Esophagus muscularis mucosa (tissue), 4 donors: ENCODE measurements at places on chromosomes 2 and 18. TPM values are rescaled to one million over a fixed set of nuclear protein-coding genes. Genes with fewer than 3 reads are reported as not detected.

Gene ERFE
- 0.39 TPM for total RNA-seq

DNA sequence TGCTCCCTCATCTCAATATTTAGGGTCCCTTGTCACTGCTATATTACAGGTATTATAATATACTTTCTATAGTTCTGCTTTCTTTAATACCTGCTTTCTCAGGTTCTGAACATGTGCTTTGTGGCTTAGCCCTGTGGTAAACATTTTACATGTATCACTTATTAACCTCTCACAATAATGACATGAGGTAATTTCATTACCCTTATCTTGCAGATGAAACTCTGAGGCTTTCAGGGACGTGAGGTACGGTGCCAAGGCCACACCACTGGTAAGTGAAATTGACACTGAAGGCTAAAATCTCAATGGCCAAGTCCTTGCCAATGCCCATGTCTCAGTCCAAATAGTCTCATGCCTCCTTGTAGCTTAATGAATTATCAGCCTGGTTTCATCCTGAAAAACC is 21.7 kb downstream of the LINC00305 start:
- DNase-seq, result no peak

Gene DUSP2
- total RNA-seq, result 1.1 TPM

DNA sequence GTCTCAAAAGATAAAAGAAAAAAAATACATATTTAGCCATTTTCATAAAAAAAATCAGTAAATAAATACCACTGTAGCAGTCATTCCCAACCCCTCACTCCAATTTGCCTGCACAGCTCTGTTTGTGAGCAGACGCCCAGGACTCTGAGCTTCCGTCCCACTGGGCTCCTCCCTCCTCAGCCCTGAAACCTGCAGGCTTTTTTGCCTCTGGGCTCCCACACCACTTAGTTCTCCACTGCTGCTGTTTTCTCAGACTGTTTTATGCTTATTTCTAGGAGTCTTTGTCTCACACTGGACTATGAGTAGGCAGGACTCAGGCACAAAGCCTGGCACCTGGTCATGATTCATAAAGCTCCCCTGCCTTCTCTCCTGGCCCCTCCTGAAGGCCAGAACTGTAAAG is 6.1 kb upstream of the CXCR1 start:
- no peak for DNase-seq

Gene TMEM17
- 3.8 TPM for total RNA-seq

GRCh38 chr2:31874071-31874470 is 136.7 kb downstream of the MEMO1 start:
- DNase-seq, result no peak

Gene BMP10
- total RNA-seq, result not detected

Gene PLGLB2
- total RNA-seq, result 0.98 TPM

DNA sequence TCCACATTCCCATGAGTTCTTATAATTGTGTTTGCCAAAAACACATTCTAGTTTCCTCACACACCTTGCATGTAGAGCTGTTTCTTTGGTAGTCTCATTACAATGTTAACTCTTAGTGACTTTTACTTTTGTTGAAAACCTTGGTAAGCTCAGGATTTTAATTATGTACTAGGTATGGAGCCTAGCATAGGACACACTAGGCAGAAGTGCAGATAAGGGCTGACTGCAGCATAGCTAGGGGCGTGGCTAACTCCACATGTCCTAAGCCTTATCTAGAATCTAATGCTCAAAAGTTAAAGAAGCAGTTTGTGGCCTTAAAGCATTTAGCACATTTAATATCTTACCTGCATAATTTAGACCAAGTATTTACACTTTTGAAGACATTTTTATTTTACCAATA is 153.7 kb upstream of the FBXO11 start:
- no peak for DNase-seq

DNA sequence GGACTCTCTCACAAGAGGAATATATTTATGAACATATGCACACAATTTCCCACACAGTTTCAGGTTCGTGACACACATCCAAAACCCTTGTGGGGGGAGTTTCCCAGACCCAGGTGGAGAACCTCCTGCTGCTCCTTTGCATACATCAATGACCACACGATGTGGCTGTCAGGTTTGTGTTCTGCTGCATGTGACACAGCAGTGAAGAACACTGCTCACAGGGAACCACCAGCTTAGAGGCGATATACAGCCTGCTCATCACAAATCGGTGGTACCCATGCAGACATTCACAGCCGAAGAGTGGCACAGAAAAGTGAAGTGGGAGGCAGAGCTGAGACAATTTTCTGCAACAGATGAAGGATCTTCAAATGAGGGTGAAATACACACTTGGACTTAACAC is 175.6 kb upstream of the ZFP36L2 start:
- no peak for DNase-seq

DNA sequence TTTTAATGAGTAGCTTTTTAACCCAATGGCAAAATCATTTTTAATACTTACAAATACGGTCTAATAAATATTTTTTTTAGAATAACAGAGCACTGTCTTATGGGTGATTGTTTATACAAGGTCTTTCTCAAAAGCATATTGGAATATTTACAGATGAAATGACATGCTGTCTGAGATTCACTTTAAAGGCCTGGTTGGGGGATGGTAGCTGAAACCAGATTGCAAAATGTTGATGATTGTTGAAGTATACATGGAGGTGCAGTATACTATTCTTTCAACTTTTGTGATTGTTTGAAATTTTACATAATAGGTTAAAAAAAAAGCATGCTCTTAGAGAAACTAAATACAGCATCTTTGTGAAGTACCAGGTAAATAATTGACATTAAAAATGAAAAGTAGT is 111.2 kb downstream of the FMNL2 start:
- no peak for DNase-seq

Gene PAX3
- total RNA-seq, result not detected

Gene LRRTM1
- total RNA-seq, result 2.6 TPM

DNA sequence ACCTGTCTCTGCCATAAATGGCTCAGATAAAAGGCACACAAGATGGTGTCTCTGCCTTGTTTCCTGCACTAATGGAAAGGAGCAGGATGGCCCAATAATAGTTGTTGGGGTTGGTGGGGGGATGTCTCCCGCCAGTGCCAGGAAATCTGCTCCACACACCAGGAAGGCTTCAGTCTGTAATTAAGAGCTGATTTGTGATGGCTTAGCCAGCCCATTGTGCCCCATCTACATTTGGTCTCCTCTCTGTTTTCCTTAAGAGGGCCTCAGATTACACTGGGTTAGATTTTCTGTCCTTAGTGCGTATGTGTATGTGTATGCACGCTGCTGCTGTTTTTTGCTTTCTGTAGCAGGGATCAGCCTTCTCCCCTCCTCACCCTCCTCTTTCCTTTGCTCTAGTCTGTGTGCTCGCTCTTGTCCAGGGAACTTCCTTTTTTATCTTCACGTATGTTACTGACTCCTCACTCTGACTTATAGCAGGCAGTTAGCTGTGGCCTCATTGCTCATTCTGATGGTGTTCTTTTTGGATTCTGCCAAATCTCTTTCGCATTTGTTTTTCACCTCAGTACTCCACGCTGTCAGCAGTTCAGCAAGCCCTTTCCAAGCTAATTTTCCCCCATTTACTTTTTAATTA is 33.4 kb upstream of the MGAT5 start:
- DNase-seq, result no peak

Gene STON1
- 198 TPM for total RNA-seq

DNA sequence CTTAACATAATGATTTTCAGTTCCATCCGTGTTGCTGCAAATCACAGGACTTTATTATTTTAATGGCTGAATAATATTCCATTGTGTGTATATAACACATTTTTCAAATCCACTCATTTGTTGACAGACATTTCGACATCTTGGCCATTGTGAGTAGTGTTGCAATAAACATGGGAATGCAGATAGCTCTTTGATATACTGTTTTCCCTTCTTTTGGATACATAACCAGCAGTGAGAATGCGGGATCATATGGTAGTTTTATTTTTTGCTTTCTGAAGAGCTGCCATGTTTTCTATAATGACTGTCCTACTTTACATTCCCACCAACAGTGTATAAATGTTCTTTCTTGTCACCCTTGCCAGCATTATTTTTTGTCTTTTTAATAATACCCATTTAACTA is 420.3 kb upstream of the CHAC2 start:
- DNase-seq, result no peak

GRCh38 chr2:105880637-105881036 is 135.9 kb downstream of the NCK2 start:
- DNase-seq, result no peak

DNA sequence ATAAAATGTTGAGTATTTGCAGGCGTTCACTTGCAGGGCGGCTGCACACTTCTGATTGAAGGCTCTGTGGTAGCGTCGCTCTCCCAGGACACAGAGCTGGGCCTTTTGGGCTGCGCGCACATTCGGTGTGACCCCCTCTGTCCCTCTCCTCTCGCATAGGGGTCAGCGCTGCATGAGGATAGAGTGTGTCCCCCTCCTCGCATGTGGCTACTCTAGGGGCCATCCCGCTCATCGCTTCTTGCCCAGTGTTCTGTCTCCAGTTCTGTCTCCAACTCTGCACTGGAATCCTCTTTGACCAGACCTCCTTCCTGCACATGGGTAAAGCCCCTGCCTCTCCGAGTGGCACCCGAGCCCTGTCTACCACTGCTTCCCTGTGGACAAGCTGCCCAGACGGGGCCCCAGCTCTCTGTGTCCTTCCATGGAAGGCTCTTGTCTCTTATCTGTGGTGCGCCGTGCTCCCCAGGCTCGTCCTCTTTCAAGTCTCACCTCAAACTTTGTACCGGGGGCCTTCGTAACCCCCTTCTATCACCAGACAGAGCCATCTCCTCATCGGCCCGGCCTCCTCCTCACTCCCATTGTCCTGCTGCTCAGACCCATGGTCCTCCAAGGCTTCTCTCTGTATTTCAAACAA is 278.0 kb upstream of the HDAC4 start:
- no peak for DNase-seq

GRCh38 chr2:56049233-56049845 is 125.8 kb upstream of the EFEMP1 start:
- no peak for DNase-seq

Gene CLEC4F
- total RNA-seq, result 0.13 TPM

Gene ZNF24
- total RNA-seq, result 38.3 TPM

Gene CXCR4
- total RNA-seq, result 5.3 TPM

GRCh38 chr18:56643381-56643780 is 5.0 kb upstream of the TXNL1 start:
- DNase-seq, result no peak

Gene SERPINB2
- not detected for total RNA-seq

GRCh38 chr2:45910473-45911060 is 259.1 kb downstream of the PRKCE start:
- DNase-seq, result no peak

DNA sequence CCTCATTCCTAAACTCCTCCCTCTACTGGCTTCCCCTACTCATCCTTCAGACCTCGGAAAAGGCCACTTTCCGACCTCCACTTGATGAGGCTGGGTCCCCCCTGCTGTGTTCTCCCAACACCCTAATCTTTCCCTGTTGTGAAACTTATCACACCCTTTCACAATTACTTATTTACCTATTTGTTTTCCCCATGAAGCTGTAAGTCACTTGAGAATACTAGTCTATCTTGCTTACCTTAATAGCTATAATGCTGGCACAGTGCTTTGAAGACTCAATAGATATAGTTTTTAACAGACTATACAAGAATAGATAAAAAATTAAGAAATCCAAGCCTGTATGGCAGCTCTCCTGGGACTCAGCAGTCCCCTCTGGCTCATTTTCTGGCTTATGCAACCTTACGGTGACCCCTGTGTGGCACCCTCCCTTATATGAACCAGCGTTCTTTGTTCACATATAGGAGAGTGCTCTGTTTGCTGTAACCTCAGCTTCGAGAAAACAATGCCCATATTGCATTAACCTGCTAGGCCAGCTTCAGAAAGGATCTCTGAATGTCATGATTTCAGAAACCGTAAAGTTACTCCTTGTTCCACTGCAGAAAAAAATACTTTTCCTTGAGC is 220.4 kb upstream of the PKDCC start:
- DNase-seq, result no peak

Gene DOK6
- total RNA-seq, result 4.1 TPM

Gene RAPGEF4
- 8.9 TPM for total RNA-seq

GRCh38 chr2:73841912-73842738 is 13.4 kb downstream of the STAMBP start:
- no peak for DNase-seq

Gene CHRND
- total RNA-seq, result not detected

Gene RNF149
- total RNA-seq, result 38.6 TPM

DNA sequence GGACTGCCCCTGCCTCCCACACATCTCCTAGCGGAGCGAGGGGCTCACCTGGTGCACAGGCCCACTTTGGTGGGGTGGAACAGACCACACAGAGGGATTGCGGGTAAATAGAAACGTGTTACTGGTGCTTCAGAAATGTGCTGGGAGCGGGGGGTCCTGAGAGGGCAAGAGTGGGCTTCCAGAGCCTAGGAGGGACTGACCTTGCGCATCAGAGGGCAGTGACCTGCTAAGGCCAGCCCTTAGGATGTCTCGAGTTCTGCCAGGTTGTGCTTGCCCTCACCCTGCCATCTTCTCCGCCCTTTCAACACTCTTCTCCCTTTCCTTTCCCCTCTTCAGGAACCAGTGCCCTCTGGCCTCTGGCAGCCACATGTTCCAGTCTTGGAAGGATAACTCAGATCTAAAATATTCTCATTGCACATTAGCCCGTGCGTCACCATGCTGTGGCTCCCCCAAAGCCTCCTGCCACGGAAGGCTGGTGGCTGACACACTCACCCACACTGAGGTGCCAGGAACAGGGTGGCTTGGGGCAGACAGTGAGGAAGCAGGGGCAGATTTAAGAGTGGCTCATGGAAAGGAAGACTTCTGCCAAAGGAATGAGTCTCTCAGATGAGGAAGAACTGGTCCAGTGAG is 89.6 kb downstream of the MCFD2 start:
- DNase-seq, result no peak

DNA sequence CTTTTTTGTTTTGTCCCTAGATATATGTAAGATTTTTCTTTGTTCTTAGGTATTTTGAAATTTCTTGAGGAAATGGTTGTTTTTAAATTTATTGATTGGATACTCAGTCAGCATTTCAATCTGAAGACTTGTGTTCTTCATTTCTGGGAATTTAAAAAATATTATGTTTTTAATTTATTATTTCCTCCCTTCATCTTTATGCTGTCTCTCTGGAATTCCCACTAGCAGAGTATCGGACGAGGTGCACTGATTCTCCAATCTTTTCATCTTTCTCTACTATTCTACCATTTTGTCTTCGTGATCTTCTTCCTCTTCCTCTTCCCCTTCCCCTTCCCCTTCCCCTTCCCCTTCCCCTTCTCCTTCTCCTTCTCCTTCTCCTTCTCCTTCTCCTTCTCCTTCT is 12.3 kb downstream of the SCTR start:
- no peak for DNase-seq

DNA sequence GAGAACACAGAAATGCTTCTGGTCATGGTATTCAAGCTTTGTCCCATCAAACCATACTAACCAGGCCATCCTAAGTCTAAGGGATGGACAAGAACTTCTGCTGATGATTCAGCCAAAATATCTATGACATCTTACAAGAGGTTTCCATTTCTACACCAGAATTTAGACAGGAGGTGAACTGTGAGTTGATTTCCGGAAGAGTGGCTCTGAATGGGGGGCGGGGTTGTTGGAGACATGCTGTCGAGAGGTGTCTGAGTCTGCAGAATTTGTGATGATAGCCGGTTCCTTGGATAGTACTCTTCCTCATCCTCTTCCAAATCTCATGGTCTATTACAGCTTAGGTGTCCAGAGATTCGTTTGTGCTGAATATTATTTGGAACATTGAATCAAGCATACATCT is 408.7 kb upstream of the TCF4 start:
- DNase-seq, result no peak
